ENCODE measurements at places on chromosomes 4 and X.

DNA sequence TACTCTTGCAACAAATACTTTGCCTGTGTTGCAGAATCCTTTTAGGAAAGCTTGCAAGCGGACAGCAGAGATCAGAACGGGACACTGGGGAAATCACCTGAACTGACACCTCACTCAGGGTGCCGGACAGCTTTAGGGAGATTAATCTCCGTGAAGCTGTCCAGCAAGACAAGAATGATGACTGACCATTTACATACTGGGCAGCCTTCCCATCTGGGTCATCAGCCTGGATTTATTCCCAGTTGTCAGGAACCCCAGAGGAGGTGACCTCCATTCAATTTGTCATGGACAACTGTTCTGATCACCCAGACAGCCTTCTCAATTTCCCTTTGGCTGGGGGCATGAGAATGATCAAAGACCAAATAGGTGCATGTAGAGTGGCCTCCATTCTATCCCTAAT, 93.0 kb upstream of the EGFL6 start:
- no peak for DNase-seq

GRCh38 chr4:151537687-151538086, 128.7 kb downstream of the FHIP1A start:
- DNase-seq: no peak

- DNase-seq: no peak
Measured at GRCh38 chr4:87872028-87872427, 39.3 kb downstream of the MEPE start.

GRCh38 chr4:133668061-133668851, 519.2 kb downstream of the PCDH10 start:
- DNase-seq: no peak

- DNase-seq: no peak
Measured at GRCh38 chr4:122787940-122788339, 38.7 kb upstream of the FGF2 start.

DNA sequence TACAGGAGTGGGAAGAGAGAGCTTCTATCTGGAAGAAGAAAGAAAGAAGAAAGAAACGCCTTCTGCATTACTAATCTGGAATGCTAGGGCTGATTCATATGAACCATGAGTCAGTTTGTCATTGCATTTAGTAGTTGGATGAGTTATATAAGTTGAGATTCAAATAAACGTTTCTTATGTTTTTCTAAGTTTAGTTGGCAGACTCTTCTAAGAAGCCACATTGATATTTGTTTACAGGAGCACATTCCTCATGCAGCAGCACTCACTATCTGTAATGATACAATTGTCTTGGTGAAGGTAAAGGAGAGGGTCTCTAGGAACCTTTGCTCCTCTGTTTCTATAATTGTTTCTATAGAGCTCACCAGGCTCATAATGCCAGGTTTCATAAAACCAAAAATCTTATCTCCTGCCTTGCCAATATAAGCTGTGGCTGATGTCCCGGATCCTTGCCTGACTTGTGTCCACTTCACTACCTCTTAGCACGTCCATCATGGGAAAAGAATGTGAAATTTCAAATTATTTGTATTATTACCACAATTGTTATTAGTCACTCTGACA, 39.5 kb downstream of the HOPX start:
- no peak for DNase-seq

GRCh38 chrX:72467135-72467534, 105.5 kb downstream of the HDAC8 start:
- no peak for DNase-seq

- DNase-seq: no peak
Measured at GRCh38 chr4:85127653-85128052, 161.2 kb upstream of the WDFY3 start.

DNA sequence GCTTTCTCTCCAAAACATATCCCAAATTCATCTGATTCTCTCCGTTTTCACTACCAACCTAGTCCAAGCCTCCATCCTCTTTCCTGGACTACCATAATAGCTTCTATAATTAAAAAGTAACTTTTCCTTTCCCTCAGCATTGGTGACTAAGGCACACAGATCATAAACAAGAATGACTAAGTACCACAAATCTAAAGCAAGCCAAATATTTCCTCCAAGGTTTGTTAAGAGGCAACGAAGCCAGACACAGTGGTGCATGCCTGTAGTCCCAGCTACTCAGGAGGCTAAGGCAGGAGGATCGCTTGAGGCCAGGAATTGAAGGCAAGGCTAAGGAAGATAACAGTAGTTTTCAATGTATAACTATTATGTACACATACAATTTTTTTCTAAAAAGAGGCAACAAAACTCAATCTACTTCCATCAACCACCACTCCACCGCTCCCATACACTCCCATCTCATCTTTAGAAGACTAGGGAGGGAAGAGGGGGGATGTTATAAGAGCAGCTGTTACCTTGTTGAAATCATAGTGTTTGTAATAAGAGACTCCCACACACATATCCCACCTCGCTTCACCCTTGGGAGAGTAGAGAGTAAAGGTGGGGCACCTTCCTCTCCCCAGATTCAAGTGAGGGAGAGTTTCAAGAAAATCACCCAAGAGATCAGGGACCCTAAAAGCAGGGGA, 4.2 kb upstream of the JCHAIN start:
- no peak for DNase-seq

GRCh38 chr4:80065601-80066000, 7.4 kb downstream of the ANTXR2 start:
- DNase-seq: no peak

- peak; percentile 47 for DNase-seq
Measured at GRCh38 chrX:132489578-132490419, 961 bp upstream of the MBNL3 start.

GRCh38 chr4:147192679-147193078, 247.0 kb upstream of the TTC29 start:
- no peak for DNase-seq

GRCh38 chrX:87067795-87068369, 449.7 kb upstream of the KLHL4 start:
- no peak for DNase-seq

DNA sequence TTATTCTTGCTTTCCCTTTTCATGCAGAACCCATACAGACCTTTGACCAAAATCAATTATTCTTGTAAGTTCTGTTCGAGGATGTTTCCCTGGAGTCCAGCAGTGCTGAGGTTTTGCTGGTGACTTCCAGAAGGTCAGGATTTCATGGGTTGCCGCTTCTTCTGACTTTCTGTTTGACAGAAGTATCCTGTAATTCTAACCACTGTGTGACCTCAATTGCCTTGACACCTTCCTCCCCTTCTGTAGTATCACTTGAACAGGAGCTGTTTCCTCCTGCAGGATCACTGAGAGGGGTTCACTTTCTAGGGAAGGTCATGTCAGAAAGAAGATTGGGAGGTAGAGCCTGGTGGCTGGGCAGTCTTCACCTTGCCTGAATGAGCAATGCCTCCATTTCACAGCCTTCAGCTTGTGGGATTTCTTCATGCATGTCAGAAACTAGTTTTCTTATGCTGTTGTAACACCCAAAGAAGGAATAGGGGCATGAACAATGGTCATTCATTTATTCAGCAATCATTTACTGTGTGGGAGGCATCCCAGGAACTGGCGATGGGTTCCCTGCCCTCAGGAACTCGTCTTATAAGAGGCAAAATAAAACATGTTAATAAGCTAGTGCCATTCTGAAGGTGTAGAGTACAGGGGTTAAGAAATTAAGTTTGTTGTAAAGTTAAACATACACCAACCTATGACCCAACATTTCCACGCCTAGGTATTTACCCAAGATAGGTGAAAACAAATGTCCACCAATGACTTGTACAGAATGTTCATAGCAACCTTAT, 205.9 kb downstream of the SOWAHB start:
- DNase-seq: no peak

- no peak for DNase-seq
Measured at GRCh38 chrX:53316860-53317237, 35.5 kb upstream of the IQSEC2 start.

GRCh38 chr4:159604781-159605180, 501.9 kb downstream of the RAPGEF2 start:
- no peak for DNase-seq

GRCh38 chrX:74656079-74656745, 41.8 kb upstream of the RLIM start:
- no peak for DNase-seq

- DNase-seq: no peak
Measured at GRCh38 chr4:122541996-122542395, 78.9 kb downstream of the IL21 start.

DNA sequence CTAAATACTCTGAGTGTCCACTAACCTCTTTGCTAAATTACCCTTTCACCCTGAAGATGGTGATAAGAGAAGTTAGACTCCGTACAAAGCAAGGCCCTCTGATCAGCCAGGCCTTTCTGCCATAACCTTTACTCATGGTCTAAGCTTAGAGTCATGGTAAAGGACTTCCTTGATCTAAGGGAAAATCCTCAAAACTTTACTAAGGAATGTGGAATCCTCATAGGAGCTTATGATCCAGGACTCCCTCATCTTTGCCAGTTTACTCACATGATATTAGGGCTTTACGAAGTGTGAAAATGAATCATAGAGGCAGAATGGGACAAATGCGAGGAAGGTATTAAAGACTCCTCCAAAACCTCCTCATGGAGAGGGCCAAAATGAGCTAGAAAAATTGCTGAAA, 7.9 kb upstream of the FAM13A start:
- DNase-seq: no peak

- no peak for DNase-seq
Measured at GRCh38 chr4:67234296-67234695, 311.0 kb downstream of the CENPC start.

DNA sequence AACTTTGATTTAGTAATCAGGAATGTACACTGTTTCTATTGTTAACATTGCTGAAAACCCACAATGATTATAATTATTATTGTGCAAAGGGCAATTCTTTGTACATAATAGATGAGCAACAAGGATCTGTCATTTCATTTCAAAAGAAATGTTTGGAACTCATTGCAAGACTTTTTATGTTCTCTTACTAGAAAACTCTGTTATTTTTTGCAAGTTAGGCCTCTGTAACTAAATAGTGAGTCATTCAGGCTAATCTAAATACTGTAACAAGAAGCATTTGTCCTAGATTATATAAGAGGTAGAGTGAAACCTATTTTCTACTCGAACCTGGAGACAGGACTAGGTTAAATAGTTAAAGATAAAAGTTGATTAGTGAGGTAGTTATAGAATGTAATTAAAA, 93.2 kb upstream of the FAM47B start:
- DNase-seq: no peak

DNA sequence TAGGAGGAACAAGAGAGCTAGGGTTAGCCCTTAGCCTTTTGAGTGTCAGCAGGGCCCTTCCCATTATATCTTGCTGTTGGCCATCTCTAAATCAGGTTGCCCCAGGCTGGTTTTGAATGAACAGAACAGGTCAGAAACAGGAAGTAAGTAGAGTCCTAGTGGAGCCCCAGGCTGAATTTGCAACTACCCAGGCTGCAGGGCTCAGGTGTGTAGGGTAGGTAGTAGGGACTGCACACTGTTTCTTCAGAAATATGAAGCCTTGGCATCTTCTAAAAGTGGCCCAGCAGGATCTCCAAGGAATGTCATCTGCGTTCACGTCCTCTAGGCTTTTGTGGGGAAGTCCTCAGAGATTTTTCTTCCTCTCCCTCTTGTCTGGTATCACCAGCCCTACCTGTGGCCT, 90.2 kb downstream of the ADGRG4 start:
- DNase-seq: no peak

DNA sequence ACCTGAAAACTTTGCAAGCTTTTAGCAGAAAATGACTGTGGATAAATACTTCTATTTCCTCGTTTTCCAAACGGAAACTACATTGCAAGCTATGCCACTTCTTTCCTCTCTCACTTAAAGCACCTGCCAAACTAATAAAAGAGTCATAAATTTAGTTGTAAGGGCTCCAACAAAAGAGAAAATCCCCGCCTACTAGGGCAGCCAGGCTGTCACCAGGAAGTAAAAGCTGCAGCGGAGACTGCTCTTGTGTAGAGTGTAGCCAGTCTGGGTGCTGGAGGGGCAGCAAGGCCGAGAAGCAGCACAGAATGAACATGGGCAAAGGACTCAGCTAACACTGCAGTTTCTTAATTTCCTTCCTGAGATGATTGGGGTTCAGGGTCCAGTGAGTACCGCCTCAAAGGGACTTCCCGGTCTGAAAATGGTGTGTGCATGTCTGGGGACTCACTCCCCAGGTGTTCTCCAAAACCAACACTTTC, 89.3 kb upstream of the MAML3 start:
- DNase-seq: no peak

GRCh38 chr4:185202984-185203485, 765 bp downstream of the CFAP97 start:
- DNase-seq: no peak

DNA sequence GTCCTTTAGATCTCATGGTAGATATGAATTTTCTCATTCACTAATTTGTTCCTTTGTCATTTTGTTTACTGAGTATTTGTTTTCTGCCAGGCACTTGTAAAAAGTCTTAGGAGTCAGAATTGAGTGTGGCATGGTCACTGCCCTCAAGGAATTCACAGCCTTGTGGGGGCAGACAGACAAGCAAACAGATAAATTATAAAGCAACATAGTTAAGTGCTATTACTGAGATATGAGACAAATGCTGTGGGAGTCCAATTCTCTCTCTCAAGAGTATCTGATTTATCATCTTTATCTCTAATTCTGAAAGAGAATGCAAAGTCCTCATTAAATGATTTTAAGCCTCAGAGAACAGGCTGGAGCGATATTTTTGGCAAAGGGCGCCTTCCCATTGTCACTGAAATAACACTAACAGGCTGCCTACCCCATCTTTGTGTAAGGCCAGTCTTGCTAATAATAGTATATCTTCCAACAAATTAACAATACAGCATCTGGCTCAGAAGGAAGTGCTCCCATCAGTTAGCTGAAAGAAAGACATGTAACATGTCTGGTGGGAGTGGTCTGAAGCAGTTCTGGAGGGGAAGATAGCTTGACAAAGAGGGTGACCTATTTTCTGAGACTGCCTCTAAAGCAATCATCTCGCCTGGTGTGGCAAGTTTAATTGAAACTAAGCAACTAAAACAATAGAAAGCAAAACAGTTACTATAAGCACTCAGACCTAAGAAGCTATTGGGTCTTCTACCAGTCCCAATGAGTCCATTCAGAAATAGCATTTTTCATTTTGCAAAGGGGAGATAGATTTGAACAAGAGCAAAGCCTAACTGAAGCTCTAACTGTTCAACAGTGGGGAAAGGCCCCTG, 61.5 kb upstream of the AMOT start:
- DNase-seq: no peak

Measured in CD4-positive, alpha-beta T cell treated with Interleukin-2 at 100 ng/mL for 4 hours (primary cell).